ENCODE measurements at places on chromosomes 6 and 20.

DNA sequence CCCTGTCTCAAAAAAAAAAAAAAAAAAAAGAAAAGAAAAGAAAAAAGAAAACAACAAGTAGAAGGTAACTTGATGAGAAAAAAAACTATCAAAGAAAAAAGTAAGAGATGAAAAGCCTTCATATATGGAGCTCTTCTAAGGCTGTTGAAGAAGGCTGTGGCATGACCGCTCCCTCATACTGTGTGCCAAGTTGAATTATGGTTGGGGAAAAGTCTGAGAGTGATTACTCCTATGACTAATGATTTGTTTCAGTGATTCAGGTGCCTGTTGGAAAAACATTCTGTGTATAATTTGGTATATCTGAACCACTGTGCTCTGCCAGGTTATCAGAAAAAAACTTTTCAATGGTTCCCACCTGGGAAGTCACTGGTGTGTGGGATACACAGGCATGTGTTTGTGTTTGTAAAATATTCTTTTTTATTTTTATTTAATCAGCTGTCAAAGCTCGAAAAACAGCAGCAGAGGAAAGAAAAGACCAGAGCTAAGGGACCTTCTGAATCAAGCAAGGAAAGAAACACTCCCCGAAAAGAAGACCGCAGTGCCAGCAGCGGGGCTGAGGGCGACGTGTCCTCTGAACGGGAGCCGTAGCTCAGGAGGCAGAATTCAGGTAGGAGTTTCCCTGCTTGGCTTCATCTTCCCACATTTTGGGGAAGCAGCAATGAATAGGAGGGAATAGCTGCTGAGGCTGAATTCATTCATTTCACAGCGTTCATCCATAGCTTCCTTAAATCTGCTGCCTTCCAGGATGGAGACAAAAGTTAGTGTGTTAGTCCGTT lies 69.7 kb upstream of the SCP2D1 start:
- no peak for DNase-seq

DNA sequence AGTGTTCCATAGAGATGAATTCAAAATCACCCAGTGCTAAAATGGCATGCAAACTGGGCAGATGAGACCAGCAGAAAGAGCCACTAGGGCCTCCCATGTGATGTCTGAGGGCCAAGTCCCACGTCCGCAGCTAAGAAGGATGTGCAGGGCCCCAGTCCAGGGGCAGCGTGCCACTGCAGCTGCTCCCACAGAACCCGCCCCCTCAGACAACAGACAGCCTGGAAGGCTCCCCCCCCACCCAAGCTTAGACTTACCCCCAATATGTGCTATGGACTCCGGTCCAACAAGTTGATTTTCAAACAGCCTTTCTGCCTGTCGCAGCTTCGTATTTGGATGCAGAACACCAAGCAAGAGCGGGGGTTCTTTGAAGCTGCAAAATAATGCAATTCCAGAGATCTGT lies 14.0 kb downstream of the APMAP start:
- peak; percentile 35 for DNase-seq

DNA sequence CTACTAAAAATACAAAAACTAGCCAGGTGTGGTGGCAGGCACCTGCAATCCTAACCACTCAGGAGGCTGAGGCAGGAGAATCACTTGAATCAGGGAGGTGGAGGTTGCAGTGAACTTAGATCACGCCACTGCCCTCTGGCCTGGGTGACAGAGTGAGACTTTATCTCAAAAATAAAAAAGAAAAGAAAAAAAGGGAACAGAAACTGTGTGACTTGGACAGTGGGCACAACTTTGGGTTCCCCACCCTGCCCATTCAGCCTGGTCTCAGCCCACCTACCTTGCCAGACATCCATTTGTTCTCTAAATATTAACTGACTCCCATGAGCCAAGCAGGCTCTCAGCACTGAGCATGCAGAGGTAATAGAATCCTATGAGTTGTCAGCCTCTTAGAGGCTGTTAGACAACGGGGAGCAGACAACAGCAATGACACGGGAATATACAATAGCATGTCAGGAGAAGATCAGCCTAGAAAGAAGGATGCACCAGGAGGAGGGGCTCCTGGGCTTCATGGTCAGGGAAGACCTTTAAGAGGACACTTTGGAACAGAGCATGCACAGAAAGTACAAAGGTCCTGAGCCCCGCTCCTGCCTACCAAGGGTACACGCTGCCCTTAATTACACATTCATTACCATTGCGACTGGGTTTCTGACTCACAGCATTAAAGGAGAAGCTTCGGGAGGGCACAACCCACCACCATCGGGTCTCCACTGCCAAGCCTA lies 20.0 kb downstream of the FAM209B start:
- no peak for DNase-seq

DNA sequence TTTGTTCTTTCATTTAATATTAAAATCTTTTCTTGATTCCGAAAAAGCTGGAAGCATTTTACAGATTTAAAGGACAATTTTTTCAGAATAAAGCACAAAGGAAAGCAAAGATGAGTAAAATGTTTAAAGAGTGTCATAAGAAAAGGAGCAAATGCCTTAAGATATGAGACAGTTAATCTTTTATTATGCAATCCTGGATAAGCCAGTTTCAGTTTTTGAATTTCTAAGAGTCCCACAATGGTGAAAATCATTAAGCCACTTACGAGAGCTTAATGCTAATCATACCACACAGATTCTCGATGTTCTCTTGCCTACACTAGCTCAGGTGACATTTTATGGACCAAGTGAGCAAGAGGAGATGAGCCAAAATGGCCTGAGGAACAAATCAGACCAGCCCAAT lies 103.7 kb upstream of the RNF217 start:
- DNase-seq: no peak

- DNase-seq: no peak
These were observed 9.3 kb downstream of the MOG start for GRCh38 chr6:29665942-29666825.

- DNase-seq: no peak
These were observed 577.2 kb upstream of the FLRT3 start for GRCh38 chr20:14914633-14915032.

DNA sequence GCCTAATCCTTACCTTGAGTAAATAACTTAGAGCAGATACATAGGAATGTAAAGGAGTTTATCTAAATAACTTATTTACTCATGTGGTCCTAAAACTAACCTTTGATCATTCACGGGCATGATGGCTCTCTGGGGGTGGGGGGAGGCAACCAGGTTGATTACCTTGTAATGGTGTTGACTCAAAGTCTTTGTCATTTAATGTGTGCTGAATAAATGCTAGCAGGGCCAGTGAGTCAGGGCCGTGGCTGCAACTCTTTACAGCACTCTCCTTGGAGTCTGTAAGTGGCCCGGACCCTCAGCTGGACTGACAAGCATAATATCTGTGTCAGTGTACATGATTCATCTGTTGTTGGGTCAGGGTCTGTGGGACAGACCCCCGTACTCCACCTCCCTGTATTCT lies 203.0 kb downstream of the EPM2A start:
- DNase-seq: no peak

GRCh38 chr20:56285496-56285895 lies 37.0 kb downstream of the MC3R start:
- DNase-seq: no peak

- no peak for DNase-seq
These were observed 2.4 kb upstream of the SCGN start for GRCh38 chr6:25649611-25650010.

DNA sequence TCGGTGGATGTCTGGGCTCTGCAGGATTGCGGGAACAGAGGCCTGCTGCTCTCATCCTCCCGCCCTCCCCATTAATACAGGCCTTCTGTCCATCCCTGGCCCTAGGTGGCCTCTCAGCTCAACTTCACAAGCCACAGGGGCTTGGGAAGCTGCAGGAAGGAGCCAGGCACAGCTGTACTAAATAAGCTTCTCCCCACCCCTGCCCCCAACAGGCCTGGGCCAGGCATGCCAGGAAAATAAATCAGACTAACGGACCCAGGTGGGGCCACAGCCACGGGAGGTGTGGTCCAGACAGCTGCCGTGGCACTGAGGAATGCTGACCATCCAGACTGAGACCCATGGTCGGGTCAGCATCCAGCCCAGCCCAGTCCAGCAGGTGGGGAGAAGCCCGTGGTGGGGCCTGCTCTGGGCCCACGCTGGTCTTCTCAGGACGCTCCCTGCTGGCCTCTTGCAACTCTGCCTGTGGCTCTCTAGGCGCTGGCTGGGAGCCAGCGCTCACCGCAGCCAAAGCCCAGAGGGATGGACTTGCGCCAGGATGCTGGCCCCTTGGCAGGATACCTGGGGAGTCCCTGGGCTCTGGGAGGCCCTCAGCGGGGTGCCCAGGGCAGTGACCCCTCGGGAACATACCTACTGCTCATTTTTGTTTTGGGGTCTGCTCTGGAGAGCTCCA lies 8.6 kb upstream of the YTHDF1 start:
- no peak for DNase-seq

DNA sequence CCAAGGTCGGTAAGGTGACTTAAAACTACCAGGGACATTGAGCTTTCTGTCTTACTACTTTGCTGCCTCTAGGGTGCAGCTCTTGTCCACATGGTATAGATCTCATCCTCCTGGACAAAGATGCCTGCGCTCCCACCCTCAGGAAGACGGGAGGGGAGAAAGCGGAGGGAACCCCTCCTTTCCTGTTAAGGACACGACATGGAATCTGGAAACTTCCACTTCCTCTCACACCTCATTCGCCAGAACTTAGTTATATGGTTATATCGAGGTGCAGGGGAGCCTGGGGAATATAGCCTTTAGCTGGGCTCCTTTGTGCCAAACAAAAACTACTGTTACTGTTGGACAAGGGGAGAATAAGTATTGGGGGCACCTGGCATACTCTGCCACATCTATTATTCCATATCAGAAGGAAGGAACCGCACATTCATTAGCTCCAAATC lies 224.3 kb upstream of the TSHZ2 start:
- DNase-seq: peak; percentile 82

- DNase-seq: no peak
These were observed 44.8 kb upstream of the ENPP1 start for GRCh38 chr6:131762984-131763383.

DNA sequence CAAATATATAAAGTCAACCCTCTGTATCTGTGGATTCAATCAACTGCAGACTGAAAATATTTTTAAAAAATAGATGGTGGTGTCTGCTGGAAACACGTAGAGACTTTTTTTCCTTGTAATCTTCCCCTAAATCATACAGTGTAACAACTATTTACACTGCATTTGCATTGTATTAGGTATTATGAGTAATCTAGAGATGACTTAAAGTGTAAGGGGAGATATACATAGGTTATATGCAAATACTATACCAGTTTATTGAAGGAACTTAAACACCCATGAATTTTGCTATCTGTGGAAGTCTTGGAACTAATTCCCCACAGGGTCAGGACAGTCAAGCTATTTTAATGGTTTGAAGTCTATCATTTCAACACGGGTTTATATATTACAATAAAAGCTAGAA lies 10.2 kb downstream of the HDAC2 start:
- no peak for DNase-seq

DNA sequence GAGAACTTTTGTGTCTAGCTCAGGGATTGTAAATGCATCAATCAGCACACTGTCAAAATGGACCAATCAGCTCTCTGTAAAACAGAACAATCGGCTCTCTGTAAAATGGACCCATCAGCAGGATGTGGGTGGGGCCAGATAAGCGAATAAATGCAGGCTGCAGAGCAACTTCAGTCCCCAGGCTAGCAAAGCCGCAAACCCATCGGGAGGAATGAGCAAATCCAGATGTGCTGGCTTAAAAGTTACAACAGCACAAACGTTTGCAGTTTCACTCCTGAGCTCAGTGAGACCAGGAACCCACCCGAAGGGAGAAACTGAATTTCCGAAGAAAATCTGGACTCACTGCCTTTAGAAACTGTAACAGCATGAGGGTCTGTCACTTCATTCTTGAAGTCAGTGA lies 21.9 kb upstream of the MBOAT1 start:
- no peak for DNase-seq

DNA sequence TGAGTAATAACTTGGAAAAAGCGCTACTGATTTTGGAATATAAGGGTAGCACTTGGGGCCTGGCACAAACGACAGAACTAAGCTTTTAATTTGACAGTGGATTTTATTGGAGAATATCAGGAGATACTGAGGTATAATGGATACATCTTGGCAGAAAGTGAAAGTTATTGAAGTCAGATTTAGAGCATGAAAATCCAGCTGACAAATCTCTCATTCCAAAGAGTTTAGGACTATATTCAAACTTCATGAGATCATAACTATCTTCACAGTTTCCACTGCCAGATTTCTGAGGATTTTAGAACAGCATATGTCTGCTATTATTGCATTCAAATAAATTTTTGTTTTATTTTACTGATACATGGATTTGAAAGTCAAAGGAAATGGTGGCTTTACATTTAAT lies 132.3 kb upstream of the THEMIS start:
- DNase-seq: no peak

- DNase-seq: no peak
These were observed 24.4 kb downstream of the STAU1 start for GRCh38 chr20:49163696-49164095.

DNA sequence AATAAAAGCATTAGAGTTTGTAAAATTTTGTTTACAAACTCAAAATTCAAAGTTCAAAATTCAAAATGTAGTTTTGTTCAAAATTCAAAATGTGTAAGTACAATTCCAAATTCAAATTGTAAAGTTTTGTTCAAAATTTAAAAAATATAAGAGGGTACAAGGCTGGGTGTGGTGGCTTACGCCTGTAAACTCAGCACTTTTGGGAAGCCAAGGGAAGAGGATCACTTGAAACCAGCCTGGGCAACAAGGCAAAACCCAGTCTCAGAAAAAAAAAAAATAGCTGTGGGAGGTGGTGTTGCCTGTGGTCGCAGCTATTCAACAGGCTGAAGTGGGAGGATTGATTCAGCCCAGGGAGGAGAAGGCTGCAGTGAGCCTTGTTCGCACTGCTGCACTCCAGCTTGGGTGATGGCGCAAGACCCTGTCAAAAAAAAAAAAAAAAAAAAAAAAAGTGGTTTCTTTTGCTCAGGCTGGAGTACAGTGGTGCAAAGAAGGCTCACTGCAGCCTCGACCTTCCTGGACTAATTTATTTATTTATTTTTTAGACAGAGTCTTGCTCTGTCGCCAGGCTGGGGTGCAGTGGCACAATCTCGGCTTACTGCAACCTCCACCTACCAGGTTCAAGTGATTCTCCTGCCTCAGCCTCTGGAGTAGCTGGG lies 5.4 kb upstream of the ZBTB12 start:
- no peak for DNase-seq

- no peak for DNase-seq
These were observed 81.0 kb downstream of the AKAP7 start for GRCh38 chr6:131216246-131216645.

DNA sequence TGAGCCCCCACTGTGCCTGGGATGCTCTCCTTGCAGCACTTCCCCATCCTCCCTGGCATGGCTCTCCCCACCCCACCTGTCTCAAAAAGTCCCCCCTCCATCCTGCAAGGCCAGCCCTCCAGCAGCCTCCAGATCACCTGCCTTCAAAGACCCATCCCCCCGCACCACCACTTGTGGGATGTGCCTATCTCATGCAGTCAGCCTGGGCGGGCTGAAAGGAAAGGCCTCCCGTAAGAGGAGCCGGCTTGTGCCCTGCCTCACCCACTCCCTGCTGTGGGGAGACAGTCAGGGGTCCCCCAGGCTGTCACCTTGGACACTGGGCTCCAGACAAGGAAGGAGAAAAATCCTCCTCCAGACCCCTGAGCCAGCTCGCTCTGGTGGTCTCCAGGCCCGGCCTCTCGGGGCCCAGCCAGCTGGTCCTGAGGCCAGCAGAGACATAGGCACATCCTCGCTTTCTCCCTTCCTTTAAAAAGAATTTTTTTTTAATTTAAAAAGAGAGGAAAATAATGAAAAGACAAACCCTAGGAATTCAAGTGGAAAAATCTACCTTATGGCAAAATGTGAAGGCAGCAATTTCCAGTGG lies 77.3 kb downstream of the GRM4 start:
- no peak for DNase-seq
